Esophagus squamous epithelium (tissue), 5 donors: ENCODE measurements at places on chromosomes 6 and 20.

GRCh38 chr20:48406912-48407340 lies 420.9 kb downstream of the PREX1 start:
- DNase-seq: no peak

DNA sequence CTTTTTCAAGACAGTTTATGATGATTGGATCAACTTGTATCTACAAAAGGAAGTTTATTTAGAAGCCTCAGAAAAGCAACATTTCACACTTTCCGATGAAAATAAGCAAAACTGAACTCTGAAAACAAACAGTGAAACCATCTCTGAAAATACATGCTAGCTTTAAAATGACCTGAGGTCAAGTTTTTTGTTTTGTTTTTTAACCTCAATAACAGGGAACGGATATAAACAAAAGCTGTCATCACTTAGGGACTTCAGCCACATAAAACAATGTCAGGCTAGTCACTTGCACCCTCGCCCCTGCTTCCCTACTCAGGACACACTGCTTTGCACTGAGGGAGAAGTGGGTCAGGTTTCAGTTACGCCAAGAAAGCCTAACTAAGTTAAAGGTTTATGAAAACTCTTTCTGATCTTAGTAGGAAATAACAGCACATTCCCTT lies 11.6 kb downstream of the BACH2 start:
- no peak for DNase-seq

GRCh38 chr6:39876111-39876510 lies 58.2 kb downstream of the MOCS1 start:
- DNase-seq: no peak

GRCh38 chr6:26152226-26153101 lies 65.2 kb downstream of the HFE start:
- no peak for DNase-seq

GRCh38 chr6:158911746-158912480 lies 88.1 kb downstream of the RSPH3 start:
- DNase-seq: no peak

- DNase-seq: no peak
These were observed 25.5 kb upstream of the NXT1 start for GRCh38 chr20:23325107-23325506.

DNA sequence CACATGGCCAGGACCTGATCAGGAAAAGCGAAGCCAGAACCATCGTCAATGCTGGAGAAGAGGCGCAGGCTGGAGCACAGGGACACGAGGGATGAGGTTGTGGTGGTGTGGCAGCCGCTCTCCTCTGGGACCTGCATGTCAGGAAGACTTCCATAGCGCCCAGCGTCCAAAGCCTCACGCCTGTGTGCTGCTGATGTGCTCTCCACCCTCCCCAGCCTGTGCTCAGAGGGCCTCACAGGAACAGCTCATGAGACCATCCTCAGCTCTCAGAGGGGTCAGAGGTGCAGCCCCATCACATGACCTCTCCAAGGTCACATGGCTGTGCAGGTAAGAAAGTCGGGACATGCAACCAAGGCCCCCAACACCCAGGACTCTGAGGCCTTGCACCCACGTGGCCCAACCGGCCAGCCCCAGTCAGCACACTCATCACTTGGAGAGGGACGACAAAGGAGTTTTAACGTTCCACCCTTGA lies 84.4 kb downstream of the NINL start:
- DNase-seq: no peak

- DNase-seq: no peak
These were observed 197.8 kb downstream of the OGFRL1 start for GRCh38 chr6:71486461-71486860.

GRCh38 chr6:138656364-138657064 lies 117.1 kb upstream of the CCDC28A start:
- no peak for DNase-seq

DNA sequence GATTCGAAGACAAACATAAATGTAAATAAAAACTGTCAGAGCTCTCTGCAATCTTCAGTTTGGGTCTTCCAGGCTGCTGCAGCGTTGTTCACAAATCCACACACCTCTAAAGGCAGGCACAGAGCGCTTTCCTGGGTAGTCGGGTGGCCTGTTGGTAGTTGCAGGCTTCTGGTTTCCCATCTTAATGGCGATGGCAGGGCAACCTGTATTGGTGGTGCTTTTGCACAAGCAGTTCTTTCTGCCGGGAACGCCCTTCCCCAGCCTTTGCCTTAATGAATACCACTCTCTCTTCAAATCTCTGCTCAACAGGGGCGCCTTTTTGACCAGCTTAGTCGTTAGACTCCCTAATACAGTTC lies 723 bp upstream of the IFT52 start:
- no peak for DNase-seq

DNA sequence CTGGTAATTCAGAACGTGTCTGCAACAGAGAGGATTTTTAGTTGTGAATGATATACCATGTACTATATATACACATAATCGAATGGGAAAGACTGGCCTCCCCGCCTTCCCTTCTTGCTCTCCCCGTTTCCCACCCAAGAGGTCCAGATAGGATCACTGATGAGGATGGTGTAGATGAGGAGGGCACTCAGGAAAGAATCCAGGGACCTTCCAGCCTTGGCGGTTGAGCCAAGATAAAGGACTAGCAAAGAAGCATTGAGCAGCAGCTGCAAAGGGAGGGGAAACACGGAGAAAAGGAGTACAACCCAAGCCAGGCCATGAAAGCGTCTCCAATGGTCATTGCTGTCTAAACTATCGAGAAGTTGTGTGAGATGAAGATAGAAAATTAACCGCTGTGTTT lies 84.0 kb upstream of the EXOC2 start:
- DNase-seq: no peak

- no peak for DNase-seq
These were observed 54.9 kb downstream of the TCP11 start for GRCh38 chr6:35086282-35086632.

- no peak for DNase-seq
These were observed 5.0 kb downstream of the LEMD2 start for GRCh38 chr6:33783781-33784520.

DNA sequence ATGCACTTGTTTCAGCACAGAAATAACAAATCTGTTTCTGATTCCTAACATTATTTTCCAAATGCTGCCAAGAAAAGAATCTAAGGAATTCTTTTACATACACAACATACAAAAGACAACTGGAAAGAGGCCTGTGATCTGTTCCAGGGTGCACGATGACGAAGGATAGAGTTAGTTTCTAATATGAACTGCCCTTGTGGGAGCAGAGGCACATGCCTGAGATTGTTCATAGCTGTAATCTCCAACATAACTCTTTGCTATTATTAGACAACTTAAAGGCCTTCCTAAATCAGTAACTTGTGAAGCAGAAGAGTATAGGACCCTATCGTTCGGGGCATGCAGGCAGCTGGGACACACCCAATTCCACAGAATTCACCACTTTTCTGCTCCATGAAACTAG lies 41.2 kb upstream of the NHSL1 start:
- DNase-seq: no peak

- DNase-seq: no peak
These were observed 20.6 kb downstream of the RMND1 start for GRCh38 chr6:151431337-151431736.

- DNase-seq: no peak
These were observed 39.4 kb upstream of the KCNK16 start for GRCh38 chr6:39361657-39362486.

DNA sequence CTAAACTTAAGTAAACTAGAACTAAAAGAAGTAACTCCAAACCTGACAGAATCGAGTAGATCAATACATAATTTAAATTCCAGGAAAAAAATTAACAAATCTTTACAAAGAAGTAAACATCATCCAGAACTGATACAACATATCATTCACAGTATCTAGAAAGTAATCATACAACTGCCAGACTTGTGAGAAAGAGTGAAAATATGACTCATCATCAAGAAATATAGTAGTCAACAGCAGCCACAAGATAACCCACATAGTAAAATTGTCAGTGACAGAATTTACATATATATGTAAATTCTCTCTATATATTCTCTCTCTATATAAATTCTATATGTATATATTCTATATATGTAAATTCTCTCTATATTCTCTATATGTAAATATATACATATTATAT lies 242.8 kb upstream of the RGS17 start:
- no peak for DNase-seq

DNA sequence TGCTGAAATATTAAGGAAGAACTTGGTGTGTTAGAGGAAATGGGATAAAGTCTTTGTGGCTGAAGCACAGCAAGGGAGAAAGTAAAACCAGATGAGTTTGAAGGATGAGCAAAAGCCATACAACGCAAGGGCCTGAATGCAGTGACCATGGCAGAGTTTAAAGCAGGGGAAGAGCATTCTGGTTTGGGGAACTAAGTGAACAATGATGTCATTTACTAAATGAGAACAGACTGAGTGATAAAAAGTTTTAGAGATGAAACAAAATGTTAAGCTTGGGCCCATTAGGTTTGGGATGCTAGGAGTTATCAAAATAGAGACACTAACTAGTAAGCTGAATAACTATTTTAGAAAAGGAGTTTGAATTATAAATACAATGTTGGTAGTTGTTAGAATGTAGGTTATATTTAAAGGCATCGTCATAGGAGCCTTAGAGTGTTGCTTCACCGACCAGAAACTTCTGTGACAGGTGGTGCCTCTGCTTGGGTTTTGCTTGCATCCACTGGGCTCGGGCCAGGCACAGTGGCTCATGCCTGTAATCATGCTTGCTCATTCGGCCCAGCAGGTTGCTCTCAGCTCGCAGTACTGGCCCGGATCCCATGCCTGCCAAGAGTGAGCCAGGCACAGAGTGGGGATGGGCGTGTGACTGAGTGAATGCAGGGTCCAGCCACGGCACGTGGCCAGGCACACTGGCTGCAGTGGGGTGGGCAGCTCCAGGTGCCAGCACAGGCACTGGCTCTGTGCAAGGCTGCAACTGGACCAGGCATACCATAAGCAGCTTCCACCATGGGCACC lies 37.4 kb upstream of the OPRM1 start:
- DNase-seq: no peak

- no peak for DNase-seq
These were observed 18.7 kb downstream of the SERPINB6 start for GRCh38 chr6:2952557-2953095.
